ENCODE measurements at places on chromosomes 4 and X. TPM values are rescaled to one million over a fixed set of nuclear protein-coding genes. Genes with fewer than 3 reads are reported as not detected.

Gene NFKB1
- 27.1 TPM for total RNA-seq

Gene TEX11
- total RNA-seq = not detected

Gene SULT1B1
- total RNA-seq = not detected

Gene MAGEA2B
- not detected for total RNA-seq

Gene RADX
- 1.4 TPM for total RNA-seq

Gene HELT
- not detected for total RNA-seq

GRCh38 chrX:9535101-9535500 is 70.2 kb downstream of the TBL1X start:
- DNase-seq = no peak

DNA sequence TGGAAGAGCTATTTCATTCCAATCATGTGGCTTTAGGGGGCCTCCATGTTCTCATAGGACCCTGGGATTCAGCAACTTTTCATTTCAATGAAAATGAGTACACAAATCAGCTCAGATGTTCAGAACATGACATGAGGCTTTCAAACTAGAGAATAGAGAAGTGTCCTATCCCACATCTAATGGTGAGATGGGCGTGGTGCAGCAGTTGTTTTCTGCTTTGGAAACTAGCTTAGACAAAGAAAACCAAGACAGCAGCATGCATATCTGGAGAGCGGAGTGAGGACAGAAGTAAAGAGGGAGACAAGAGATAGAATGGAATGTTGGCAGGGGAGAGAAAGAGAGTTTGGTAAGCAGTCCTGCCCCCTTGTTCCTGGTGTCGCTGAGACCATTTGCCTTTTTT is 1009.1 kb upstream of the IGFBP7 start:
- DNase-seq = no peak

GRCh38 chrX:72340626-72341025 is 34.9 kb upstream of the CITED1 start:
- DNase-seq = no peak

GRCh38 chr4:114005569-114006442 is 26.4 kb upstream of the ARSJ start:
- DNase-seq = no peak

DNA sequence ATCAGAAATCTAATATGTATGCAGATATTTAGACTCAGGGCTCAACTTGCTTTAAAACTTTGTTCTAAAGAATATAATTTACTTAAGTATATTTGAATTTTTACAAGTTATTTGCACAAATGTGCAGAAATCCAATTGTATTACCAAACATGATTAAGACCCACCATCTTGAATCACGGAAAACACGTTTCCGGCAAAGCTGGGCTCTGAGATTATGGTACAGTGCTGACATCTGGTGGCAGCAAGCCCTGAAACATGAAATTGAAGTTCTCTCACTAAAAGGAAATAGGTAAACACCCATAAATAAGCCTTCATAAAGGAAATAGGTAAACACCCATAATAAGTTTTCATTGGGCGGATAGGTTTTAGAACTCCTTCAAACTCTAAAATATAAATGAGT is 98.3 kb upstream of the MAOA start:
- peak; percentile 85 for DNase-seq

DNA sequence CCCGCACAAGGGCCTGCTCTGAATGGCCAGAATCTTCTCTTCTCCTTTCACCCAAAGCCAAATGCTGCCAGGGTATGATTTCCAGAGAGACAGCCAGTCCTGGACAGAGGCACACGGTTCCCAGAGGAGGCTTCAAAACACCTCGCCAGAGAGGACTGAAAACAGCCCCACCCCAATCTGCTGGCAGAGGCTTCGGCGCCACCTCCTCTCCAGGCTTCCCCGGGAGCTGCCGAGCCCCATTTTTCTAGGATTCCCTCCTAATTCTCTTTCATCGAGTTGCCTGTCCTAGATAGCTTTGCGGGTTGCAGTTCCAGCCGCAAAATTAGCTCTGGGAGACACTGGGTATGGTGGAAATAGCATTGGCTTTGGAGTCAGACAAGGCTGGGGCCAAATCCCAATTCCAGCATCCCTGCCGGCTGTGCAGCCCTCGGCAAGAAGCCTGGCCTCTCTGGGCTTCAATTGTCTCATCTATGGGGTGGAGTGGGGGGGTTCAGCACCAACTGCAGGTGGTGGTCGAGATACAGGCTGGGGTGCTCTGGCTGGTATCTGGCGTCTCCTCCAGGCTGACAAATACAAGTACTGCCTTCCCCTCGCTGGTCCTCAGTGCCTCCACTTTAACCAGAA is 22.6 kb downstream of the PPP2R2C start:
- DNase-seq = peak; percentile 74

GRCh38 chr4:184459413-184459812 is 14.9 kb downstream of the IRF2 start:
- DNase-seq = peak; percentile 80

- DNase-seq = peak; percentile 68
These were observed 63.5 kb upstream of the WDR17 start for GRCh38 chr4:176002007-176002613.

DNA sequence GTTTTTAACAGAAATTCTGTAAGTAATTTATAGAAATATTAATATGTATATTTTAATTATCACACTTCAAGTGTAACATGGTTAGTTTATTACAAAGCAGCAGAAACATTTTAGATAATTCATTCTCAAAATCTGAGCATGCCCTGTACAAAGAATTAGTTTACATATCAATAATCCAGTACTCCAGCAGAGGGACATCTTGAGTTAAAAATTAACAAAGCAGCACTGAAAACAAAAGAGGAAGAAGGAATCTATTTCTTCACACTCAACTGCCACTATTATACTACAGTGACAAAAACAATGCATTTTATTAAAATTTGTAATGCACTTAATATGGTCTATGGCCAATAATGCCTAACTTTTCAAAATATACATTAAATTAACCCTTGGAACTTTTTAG is 179.1 kb upstream of the KLHL4 start:
- DNase-seq = no peak

DNA sequence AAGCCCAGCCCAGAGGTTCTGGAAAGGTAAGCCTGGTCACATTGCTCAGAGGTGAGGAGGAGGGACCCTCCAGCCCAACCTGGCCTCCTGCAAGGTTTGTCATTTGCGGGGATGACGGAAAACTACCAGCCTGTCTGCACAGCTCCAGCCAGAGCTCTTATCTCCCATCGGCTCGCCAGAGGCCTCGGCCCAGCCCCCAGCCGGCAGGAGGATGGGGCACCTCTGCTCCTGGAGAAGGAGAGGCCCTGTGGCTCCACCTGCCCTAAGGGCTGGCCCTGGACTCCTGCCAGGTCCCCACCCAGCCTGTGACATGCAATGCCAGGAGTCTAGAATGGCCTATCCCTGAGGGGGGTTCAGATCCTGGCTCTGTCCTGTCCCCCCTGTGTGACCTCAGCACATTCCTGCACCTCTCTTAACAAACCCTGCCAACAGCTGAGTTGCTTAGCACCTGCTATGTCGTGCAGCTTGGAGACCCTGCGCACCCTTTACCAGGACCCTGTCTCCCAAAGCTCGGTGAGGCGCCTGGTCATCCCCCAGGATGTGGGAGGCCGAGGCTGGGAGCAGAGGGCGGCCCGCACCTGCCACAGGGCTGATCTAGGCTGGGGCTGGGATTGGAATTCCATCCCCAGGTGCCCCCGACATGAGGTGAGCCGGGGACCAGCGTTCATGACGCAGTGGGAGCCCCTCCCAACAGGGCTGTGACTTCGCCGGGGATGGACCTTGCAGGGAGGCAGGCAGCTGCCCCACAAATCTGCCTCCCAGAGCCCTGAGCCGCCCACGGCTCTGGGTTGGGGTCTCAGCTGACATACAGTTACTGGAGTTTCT is 14.4 kb downstream of the ADRA2C start:
- DNase-seq = no peak

DNA sequence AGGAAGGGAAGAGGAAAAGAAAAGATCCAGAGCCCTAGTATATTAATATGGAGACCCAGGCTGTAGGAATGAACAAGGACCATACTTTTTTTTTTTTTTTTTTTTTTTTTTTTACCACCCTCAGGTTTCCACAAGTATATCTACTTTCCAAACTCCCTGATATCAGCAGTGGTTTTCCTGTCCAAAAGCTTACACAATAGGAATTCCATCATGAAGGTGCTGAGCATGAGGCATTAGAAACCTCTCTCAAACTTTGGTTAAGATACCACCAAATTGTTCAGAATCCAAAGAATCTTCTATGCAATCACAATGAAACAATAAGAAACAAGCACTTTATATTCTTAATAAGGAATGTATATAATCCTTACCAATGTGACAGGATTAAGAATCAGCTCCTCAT is 26.5 kb downstream of the RPS6KA3 start:
- no peak for DNase-seq

DNA sequence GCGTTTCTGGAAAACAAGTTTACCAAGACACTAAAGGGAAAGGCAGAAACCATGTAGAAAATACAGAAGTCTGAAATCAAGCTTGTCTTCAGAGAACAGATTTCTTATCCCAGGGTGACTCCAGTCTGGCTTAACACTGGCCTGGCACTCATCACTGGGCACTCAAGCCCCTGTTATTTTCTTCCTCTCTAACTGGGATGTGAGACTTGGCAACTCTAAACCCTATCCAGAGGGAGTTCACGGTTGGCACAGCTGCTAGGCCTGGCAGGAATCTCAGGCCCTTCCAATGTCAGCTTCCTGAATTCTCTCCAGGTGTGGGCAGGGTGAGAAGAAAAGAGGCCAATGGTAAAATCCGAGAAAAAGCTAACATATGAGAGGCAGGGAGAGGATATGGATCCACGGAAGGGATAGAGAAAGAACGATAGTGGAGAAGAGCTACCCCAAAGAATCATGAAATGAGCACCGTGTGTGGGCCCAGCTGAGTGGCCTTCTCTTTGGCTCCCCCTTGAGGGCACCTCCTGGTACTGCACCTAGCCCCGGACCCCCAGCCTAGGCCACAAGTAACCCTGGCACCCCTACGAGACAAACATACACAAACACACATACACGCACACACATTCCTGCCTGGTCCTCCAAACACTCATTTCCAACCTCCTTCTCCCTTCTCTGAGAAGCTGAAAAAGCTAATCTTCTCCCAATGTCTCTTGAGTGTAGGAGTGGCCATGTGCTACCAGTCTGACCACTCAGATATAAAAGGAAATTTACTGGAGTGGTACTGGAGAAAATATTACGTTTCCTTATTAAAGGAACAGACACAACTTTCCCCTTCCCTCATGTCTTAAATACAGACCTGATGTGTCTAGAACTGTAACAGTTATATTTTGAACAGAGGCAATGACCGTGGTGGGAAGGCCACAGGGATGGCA is 16.6 kb upstream of the PTCHD1 start:
- no peak for DNase-seq
